Ascending aorta (tissue), 2 donors: ENCODE measurements at places on chromosomes 11 and 22. TPM values are rescaled to one million over a fixed set of nuclear protein-coding genes. Genes with fewer than 3 reads are reported as not detected.

TSKU gene
- total RNA-seq: 121 TPM

FAM181B gene
- not detected for total RNA-seq

USP2 gene
- not detected for total RNA-seq

CCDC116 gene
- not detected for total RNA-seq

CNTN5 gene
- 3.6 TPM for total RNA-seq

MMP20 gene
- total RNA-seq: not detected

HEPN1 gene
- not detected for total RNA-seq

PRAME gene
- total RNA-seq: not detected

DNA sequence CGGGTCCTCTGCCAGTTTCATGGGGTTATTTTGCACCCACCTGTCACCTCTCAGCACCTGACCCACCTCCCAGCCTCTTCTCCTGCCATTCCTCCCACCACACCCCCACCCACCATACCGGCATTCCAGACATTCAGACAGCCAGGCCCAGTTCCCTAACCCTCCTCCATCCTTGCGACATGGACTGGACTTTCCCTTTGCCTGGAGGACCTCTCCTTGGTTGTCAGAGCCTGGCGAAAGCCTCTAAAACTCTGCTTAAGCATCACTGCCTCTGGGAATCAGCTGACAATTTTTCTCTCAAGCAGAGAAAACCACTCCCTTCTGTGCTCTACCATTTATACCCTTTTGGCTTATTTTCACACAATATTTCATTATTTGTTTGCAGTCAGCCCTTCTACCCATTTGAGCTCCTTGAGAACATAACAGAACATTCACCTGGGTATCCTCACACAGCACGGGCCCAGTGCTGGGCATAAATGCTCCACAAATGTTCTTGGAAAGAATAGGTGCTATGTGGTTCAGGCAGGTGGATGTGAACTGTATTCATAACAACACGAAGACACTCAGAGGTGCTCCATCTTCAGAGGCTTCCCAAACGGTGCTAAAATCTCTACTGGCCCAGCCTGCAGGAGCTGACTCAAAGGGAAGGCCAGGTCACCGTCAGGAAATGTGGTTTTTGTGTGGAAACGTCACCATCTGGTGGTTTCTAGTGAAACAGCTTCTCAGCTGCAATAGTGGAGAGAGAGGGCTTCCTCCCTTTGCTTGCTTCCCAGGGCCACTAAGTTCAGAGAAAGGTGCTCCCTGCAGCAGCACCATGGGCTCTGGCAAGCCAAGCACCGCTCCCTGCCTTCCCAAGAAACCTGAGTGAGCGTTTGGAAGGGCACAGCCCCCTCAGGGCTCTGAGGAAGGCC, 10.4 kb downstream of the SPATA19 start:
- DNase-seq: no peak

- no peak for DNase-seq
Measured at GRCh38 chr22:34414467-34415440, 494.5 kb upstream of the LARGE1 start.

GRCh38 chr11:101705972-101706371, 122.2 kb upstream of the TRPC6 start:
- no peak for DNase-seq

DNA sequence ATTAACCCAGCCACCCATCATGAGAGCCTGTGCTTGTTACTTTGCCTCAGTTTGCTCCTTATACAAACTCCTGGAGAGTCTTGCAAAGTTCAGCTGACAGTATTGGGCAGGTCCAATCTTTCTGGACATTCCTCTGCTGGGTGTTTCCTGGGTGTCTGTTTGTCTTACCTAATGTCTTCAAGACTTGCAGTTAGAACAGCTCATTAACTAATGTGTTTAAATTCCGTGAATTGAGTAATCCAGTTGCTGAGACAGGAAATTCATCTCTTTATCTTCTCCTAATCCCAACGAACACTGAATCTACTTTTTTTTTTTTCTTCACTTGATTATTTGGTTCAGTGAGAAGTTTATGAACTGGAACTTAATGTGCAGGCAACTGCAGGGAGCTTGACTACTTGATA, 20.6 kb downstream of the BCO2 start:
- DNase-seq: no peak

- no peak for DNase-seq
Measured at GRCh38 chr11:44423289-44423688, 113.3 kb upstream of the ALX4 start.

GRCh38 chr22:42873356-42873755, 16.3 kb upstream of the ARFGAP3 start:
- DNase-seq: no peak

DNA sequence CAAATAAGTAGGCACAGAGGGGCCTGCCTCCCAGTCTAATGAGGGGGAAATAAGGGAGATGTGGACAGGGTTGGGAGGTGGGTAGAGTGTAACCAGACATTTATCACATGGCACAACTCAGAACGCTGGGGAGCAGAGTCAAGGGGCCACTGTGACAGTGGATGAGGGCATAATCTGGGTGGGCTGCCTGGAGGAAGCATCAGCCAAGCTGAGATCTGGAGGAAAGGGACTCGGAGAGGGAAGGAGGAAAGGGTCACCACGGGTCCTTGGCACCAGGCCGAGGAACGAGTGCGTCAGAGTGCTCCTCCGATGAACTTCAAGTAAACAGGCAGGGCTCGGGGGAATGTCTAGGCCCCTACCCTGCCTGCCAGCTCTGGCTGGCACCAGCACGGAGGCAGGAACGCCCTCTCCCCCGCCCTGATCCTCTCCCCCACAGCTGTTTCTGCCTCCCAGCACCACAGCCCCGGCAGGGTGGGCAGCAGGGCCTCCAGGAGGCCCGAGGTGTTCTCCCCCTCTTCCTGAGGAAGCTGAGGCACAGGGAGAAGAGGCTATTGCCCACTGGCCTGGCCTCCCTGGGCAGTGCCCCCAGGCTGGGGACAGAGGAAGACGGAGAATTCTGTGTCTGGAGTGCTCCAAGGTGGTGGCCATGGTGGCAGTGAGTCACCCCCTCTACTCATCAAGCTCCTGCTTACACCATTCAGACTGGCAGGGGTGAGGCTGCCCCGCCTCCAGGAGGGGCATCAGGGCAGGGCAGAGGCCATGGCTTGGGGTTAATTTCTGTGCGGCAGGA, 4.2 kb downstream of the ALDH3B1 start:
- no peak for DNase-seq

GRCh38 chr22:48309115-48309705, 1518.5 kb downstream of the BRD1 start:
- DNase-seq: no peak

GRCh38 chr11:132046288-132046865, 676.0 kb downstream of the NTM start:
- DNase-seq: no peak

DNA sequence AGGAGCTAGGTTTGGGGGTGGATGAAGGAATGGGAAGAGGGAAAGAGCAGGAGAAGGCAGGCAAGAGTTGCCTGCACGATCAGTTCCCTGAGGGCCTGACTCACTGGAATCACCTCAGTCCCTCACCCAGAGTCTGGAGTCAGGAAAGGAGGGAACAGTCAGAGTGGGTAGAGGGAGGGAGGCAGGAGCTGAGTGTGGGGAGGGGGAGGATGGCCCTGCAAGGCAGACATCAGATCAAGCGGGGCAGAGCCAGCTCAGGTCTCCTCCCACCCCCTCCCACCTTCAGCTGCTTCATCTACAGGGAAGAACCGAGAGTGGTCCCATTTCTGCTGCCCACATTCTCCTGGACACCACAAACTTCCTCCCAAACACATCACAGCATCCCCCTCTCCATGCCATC, 58.9 kb downstream of the PDE2A start:
- no peak for DNase-seq

- DNase-seq: no peak
Measured at GRCh38 chr22:50074056-50074455, 11.2 kb downstream of the MLC1 start.

GRCh38 chr11:72552399-72552910, 118.1 kb upstream of the CLPB start:
- DNase-seq: no peak

DNA sequence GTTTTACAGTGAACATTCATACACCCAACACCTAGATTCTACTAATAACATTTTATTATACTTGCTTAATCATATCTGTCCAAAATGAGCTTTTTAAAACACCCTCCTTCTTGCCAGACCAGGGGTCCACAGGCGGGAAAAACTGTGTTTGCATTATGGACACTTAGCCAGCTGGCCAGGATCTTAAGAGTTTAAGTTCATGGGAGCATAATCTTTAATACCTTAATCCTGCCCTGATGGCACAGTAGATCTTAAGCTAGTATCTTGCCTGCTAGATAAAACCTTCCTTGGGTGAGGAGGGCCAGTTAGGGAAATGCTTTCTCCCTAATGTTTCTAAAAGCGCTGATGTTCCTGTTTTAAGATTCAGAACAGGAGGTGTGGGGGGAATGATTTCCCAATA, 13.1 kb upstream of the CCDC134 start:
- no peak for DNase-seq

DNA sequence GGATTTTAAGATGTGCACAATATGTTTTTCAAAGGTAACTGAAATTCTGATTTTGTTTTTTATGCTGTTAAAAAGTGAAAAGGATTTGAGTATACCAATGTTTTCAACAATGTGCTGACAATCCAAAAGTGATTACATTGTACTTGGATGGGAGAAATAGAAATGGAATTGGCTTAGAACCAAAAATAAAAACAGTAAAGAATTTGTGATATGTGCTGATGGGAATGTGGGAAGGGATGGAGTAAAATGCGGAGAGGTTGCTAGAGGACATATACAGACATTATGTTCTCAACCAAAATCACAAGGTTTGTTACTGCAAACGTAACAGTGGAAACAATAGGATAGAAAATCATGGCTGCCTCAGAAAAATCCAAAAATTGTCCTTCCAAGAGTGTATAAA, 279.3 kb upstream of the TENM4 start:
- DNase-seq: no peak

DNA sequence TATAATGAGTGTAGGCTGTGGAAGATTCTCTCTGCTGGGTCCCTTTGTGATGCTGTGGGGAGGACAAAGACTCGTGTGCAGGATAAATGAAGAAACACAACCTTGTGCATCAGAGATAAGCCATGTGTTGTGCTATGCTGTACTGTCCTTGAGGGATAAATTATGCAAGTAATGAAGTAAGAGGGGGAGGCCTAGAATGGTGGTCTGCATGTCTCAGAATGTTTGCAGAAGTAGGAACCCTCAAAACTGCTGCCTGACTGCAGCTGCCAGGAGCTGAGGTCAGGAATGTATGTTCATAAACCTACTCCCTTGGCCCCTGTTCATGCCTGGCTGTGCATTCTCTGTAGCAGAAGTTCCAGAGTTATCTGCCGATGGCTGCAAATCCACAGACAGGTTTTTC, 4.6 kb upstream of the SMCO4 start:
- DNase-seq: no peak

DNA sequence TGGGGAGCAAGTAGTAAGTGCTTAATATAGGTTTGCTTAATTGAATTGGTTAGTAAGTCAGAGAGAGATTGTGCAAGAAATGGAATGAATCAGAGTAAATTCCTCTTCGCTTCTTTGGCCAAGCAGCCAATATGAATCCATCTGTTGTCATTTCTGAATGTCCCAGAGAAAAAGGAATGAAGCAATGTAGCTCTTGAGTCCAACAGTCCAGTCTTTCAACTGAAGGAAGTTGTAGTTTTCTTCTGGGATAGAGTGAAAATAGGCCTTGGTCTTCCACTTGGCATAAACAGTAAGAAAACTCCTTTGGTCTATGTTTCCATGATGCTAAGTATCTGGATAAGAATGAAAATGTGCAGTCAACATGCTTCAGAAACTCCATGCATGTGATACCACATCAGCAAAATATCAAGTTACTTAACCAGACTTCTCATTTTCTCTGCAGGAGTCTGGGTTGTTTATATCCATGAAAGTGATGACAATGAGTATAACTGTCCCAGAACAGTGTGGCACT, 1.8 kb upstream of the FIBIN start:
- DNase-seq: no peak

GRCh38 chr11:67392183-67392715, 463 bp downstream of the RAD9A start:
- no peak for DNase-seq
